Astrocyte (in vitro differentiated cells and primary cell): ENCODE measurements at places on chromosomes 2 and 18. TPM values are rescaled to one million over a fixed set of nuclear protein-coding genes. Genes with fewer than 3 reads are reported as not detected.

GRB14 gene
- 8.6 and 11.1 TPM in 2 replicates for total RNA-seq

TACR1 gene
- not detected in 2 replicates for total RNA-seq

NDUFS1 gene
- 97.2 and 100 TPM in 2 replicates for total RNA-seq

GRCh38 chr2:200021449-200022114, 66.2 kb downstream of the MAIP1 start:
- H3K27me3 ChIP-seq = no peaks in the 10 kb centered on the region
- no peak overlapping the region for H3K4me3 ChIP-seq
- H3K36me3 ChIP-seq = no peaks in the 10 kb centered on the region
- H3K4me1 ChIP-seq = no peaks in the 10 kb centered on the region
- DNase-seq = no peak

FTCDNL1 gene
- total RNA-seq = 0.45 and 0.48 TPM in 2 replicates

GRCh38 chr2:149451417-149452165, 121.2 kb downstream of the LYPD6 start:
- H3K4me1 ChIP-seq = no peaks in the 10 kb centered on the region
- no peak overlapping the region for H3K27ac ChIP-seq
- no peaks in the 10 kb centered on the region for H3K36me3 ChIP-seq
- H3K4me3 ChIP-seq = no peak overlapping the region
- H3K27me3 ChIP-seq = no peaks in the 10 kb centered on the region

DPP4 gene
- 5.3 and 6.7 TPM in 2 replicates for total RNA-seq

- no peak overlapping the region for H3K27ac ChIP-seq
- no peaks in the 10 kb centered on the region for H3K27me3 ChIP-seq
- H3K4me3 ChIP-seq = no peak overlapping the region
- peaks cover 5% of the 10 kb centered on the region for H3K4me1 ChIP-seq
- H3K36me3 ChIP-seq = no peaks in the 10 kb centered on the region
- DNase-seq = peak; percentile 89
Observed at GRCh38 chr2:215764441-215765048, 248.8 kb downstream of the MREG start.

RIT2 gene
- not detected in 2 replicates for total RNA-seq

DNA sequence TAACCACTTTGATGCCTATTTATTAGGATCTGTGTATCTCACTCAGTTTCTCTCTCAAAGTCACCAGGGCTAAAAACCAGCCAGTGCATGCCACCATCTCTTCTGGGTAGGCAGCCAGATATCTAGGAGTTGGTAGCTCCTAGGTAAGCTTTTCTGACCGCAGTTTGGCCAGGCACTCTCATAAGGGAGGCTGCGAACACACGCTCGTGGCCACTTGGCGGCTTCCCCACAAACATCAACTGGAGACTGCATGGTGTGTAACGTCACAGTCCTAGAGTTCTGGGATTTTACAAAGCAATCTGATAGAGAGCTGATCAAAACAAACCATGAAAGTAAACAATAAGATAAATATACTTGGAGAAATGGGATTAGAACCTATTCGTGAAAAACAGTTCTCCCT, 424.3 kb upstream of the ACVR2A start:
- no peaks in the 10 kb centered on the region for H3K27me3 ChIP-seq
- H3K27ac ChIP-seq = no peak overlapping the region

DTNA gene
- 32.9 and 41.1 TPM in 2 replicates for total RNA-seq

- peaks cover 14% of the 10 kb centered on the region for H3K4me1 ChIP-seq
- H3K27me3 ChIP-seq = no peaks in the 10 kb centered on the region
- H3K36me3 ChIP-seq = no peaks in the 10 kb centered on the region
- H3K27ac ChIP-seq = no peak overlapping the region
Observed at GRCh38 chr2:138712212-138712979, 67.8 kb downstream of the NXPH2 start.

DNA sequence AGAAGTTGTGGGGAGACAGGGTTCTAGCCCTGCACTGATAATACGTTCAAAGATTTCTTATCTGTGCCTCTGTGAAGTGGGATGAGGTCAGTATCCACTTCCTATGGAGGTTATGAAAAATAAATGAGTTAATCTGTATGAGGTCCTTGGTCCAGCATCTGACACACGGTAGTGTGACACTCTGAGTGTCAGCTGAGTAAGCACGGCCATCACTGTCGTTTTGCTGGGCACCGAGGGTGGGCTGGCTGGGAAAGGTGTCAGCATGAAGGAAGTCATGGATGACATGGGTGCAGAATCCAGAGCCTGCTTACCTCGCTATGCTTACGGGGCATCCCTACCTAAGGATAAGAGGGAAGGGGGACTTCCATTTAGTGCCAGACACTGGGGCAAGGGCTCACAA, 150.3 kb downstream of the INHBB start:
- no peaks in the 10 kb centered on the region for H3K4me1 ChIP-seq
- no peak overlapping the region for H3K4me3 ChIP-seq
- peaks cover 2% of the 10 kb centered on the region for H3K27me3 ChIP-seq
- no peak overlapping the region for H3K27ac ChIP-seq

RPS27A gene
- 746 and 840 TPM in 2 replicates for total RNA-seq

ZC3H8 gene
- total RNA-seq = 7.5 and 7.7 TPM in 2 replicates

GLB1L gene
- total RNA-seq = 2.7 and 4.6 TPM in 2 replicates

ERBB4 gene
- 0.72 and 1.2 TPM in 2 replicates for total RNA-seq

DNA sequence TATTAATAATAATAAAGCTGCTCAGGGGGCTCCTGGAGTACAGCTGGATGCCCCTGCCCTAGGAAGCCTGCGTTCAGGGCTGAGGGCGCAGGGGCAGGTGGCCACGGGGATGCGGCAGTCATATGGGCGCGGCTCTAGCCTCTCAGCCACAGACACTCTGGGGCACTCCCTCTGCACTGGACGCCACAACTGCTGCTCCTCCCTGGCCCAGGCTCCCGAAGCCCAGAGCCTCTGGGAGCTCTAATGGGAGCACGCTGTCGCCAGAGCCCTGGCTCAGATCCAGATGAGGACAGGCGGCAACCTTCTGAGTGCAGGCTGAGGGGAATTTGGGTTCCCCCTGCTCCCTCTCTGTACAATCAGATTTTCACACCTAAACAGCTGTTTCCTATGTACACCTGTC, 93.6 kb downstream of the MTCL1 start:
- H3K4me1 ChIP-seq = peaks cover 75% of the 10 kb centered on the region
- no peak overlapping the region for H3K4me3 ChIP-seq
- no peaks in the 10 kb centered on the region for H3K27me3 ChIP-seq

NYAP2 gene
- total RNA-seq = 0.14 and 0.19 TPM in 2 replicates

- no peak overlapping the region for H3K4me3 ChIP-seq
- DNase-seq = peak; percentile 82
- H3K36me3 ChIP-seq = no peaks in the 10 kb centered on the region
- H3K4me1 ChIP-seq = peaks cover 8% of the 10 kb centered on the region
- no peak overlapping the region for H3K27ac ChIP-seq
Observed at GRCh38 chr2:71646028-71646427, 192.7 kb downstream of the DYSF start.

- H3K4me1 ChIP-seq = no peaks in the 10 kb centered on the region
- no peak overlapping the region for H3K4me3 ChIP-seq
- no peak overlapping the region for H3K27ac ChIP-seq
- no peak for DNase-seq
- H3K27me3 ChIP-seq = no peaks in the 10 kb centered on the region
Observed at GRCh38 chr2:239687441-239687840, 286.6 kb upstream of the HDAC4 start.

RSAD2 gene
- total RNA-seq = 9.5 and 11.8 TPM in 2 replicates

GRCh38 chr2:26922405-26923188, 47.8 kb upstream of the MAPRE3 start:
- no peak overlapping the region for H3K4me3 ChIP-seq
- peak; percentile 22 for DNase-seq
- peaks cover 6% of the 10 kb centered on the region for H3K4me1 ChIP-seq

- no peaks in the 10 kb centered on the region for H3K4me1 ChIP-seq
- H3K27ac ChIP-seq = no peak overlapping the region
Observed at GRCh38 chr2:182937870-182938269, 71.4 kb upstream of the FRZB start.

SIX3 gene
- total RNA-seq = 0.48 and 1.7 TPM in 2 replicates

CAPG gene
- total RNA-seq = 59.3 and 68.2 TPM in 2 replicates

GRCh38 chr18:39660141-39660540, 2094.5 kb upstream of the CELF4 start:
- H3K27ac ChIP-seq = no peak overlapping the region
- no peaks in the 10 kb centered on the region for H3K4me1 ChIP-seq
- H3K36me3 ChIP-seq = no peaks in the 10 kb centered on the region
- peak; percentile 49 for DNase-seq

C2orf78 gene
- not detected in 2 replicates for total RNA-seq

DNA sequence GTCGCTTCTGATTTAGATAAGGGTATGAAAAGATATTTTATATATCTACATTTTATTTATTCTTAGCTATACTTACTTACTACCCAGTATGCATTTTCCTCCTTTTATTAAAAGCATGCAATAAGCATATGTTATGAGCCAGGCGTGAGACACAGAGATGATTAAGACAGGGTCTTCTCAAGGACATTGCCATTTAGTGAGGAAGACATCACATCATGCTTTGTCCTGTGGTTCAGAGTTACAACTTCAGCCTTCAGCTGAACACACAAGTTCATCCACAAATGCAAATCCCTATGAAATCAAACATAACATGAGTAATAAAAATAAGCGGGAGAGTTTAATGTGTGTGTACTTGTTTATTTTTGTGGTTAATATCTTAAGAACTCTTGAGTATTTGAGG, 30.2 kb downstream of the GRHL1 start:
- no peak overlapping the region for H3K4me3 ChIP-seq
- peaks cover 32% of the 10 kb centered on the region for H3K4me1 ChIP-seq
- peak; percentile 31 for DNase-seq
- no peak overlapping the region for H3K27ac ChIP-seq
- H3K27me3 ChIP-seq = no peaks in the 10 kb centered on the region
- no peaks in the 10 kb centered on the region for H3K36me3 ChIP-seq

UGT1A3 gene
- not detected in 2 replicates for total RNA-seq

BOK gene
- 64.2 and 64.9 TPM in 2 replicates for total RNA-seq

DNA sequence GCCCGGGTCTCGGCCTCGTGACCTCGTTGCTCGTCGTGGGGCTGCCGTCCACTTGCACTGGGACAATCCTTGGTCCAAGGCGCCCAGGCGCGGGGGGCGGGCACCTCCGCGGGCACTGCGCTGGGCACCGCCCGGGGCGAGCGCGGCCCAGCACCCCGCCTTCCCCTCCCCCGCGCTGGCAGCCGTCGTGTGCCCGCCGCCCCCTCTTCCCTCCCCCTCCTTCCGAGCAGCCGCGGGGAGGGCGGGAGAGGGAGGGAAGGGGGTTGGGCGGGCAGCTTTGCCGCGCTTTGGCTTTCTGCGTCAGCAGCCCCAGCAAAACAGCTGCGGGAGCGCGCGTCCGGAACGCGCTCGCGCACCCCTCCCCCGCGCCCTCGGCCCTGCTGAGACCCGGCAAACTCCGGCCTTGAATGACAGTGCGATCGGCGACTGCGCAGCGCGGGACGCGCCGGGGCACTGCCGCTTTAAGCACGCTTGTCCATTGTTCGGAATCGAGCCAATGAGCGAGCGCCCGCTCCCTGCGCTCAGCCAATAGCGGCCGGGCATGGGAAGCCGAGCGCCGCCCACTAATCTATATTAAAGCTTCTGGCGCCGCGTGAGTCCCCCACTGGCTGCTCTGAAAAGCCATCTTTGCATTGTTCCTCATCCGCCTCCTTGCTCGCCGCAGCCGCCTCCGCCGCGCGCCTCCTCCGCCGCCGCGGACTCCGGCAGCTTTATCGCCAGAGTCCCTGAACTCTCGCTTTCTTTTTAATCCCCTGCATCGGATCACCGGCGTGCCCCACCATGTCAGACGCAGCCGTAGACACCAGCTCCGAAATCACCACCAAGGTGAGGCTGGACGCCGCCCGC, at the start of gene PTMA:
PTMA (plus strand) TSS at position 599 of the 846 bp plus-strand sequence; CDS start at position 781, 182 bp downstream.
- H3K27me3 ChIP-seq = no peaks in the 10 kb centered on the region
- H3K27ac ChIP-seq = peak within 1 kb of the TSS; percentile 99
- peaks cover 27% of the 10 kb centered on the region for H3K4me1 ChIP-seq
- peak within 1 kb of the TSS; percentile 87 for H3K4me3 ChIP-seq
- H3K36me3 ChIP-seq = peaks cover 9% of the 10 kb centered on the region

ERLEC1 gene
- 54.2 and 60.7 TPM in 2 replicates for total RNA-seq

- no peak overlapping the region for H3K27ac ChIP-seq
- H3K4me3 ChIP-seq = no peak overlapping the region
- DNase-seq = no peak
- H3K36me3 ChIP-seq = no peaks in the 10 kb centered on the region
- no peaks in the 10 kb centered on the region for H3K27me3 ChIP-seq
- H3K4me1 ChIP-seq = peaks cover 5% of the 10 kb centered on the region
Observed at GRCh38 chr18:25145731-25146511, 206.0 kb downstream of the ZNF521 start.

SPP2 gene
- not detected in 2 replicates for total RNA-seq

MROH2A gene
- total RNA-seq = not detected in 2 replicates
